ENCODE measurements at places on chromosomes 7 and 10.

DNA sequence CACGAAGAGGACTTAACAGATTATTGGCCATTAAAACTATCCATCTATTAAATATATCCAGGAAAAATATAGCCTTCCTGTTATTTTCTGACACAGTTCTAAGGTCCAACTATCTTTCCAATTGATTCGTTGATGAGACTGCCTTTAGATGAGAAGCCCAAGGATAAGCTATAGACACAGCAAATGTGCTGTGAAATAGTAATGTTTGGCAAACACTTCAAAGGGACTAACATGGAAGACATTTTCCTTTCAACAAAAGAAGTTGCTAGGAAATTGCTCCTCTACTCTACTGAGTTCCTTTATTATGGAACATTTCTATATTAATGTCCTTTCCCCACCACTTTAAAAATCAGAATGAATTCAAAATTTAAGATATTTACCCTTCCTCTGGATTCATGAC is 38.5 kb downstream of the CCDC186 start:
- no peak for DNase-seq

- no peak for DNase-seq
These were observed 10.5 kb upstream of the ANKRD61 start for GRCh38 chr7:6020371-6021286.

DNA sequence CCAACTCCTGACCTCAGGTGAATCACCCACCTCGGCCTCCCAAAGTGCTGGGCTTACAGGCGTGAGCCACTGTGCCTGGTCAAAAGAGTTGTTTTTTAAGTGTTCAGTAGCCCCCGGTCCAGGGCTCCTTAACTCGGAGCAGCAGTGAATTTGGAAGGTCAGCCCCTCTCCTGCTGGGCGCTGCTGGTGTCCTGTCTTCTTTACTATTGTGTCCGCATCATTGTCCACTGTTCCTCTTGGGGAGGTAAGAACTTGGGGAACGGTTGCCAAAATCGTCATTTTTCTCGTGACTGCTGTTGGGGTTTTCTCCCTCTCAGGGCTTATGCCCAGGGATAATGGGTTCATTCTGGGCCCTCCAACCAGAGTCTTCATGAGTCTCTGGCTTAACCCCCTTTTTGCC is 46.7 kb downstream of the CAMK1D start:
- no peak for DNase-seq

DNA sequence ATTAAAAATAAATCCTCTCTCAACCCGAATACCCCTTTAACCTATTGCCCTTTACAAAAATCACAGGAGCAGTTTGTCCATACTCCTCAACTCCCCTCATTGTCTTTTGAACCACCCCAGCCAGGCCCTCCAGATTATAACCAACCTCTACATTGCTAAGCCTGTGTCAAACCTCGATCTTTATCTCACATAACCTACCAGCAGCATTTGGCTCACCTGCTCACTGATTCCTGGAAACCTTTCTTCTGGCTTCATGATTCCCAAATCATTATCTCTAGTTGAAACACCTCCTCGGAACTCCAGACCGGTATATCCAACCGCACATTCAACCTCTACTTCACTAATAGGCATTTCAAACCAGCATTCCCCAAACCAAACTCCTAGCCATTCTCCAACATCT is 11.8 kb downstream of the SEC61G start:
- DNase-seq: no peak

- no peak for DNase-seq
These were observed 49.3 kb downstream of the EEPD1 start for GRCh38 chr7:36202398-36202797.

GRCh38 chr7:11615174-11615573 is 216.8 kb downstream of the THSD7A start:
- DNase-seq: no peak

DNA sequence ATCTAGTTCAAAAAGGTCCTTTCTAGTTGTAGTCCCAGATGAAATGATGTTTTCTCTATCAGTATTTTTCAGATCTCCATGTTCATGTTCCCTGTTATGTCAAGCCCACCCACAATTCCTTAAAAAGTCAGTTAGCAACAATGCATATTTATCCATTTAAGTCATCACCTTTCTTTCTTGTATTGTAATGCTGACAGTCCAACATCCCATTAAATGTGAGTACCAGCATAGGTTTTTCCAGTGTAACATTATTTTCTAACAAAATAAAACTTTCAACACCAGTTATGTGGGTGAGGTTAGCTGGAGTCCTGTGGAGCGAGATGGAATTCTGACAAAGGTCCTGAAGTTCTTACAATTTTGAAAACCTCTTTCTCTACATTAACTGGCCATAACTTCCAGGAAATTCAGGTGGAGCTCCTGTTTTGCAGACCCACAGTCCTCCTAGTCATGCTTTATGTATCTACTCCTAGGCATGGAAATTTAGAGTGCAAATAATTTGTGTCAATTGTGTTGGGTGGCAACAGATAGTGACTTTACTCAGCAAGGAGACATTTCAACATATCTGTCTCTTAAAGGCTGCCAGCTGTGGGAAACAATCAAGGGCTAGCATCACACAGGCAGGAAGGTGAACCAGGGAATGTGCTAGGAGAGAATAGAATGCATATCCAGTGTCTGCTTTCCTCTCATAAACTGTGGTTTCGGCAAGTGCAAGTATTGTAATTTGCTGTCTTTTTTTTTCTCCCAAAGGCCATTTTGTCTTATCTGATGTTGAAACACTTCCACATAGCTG is 162.6 kb downstream of the MTERF1 start:
- DNase-seq: no peak

- DNase-seq: no peak
These were observed 24.1 kb downstream of the GNA12 start for GRCh38 chr7:2819954-2820397.
